T-cell (primary cell): ENCODE measurements at places on chromosomes 6 and 20.
A peak's percentile ranks its signal among the peaks of the same experiment; 100 is the strongest.

DNA sequence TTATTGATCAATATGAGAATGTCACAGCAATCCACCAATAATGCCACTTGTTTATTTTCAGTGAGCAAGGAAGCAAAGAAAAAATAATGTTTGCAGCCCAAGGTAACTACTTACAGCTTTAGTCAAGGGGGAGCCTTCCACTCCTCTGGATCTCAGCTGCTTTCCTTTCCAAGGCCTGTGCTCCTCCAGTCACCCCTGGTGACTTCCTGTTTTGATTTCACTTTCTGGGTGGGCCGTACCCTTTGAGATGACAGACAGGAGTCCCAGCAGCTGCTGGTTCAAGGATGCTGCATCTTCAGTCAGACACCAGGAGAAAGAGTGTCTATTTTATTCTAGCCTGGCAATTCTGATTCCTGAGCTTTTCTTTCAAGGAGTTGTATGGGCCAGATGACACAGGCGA, 5.6 kb upstream of the VNN2 start:
- DNase-seq = peak; percentile 43

DNA sequence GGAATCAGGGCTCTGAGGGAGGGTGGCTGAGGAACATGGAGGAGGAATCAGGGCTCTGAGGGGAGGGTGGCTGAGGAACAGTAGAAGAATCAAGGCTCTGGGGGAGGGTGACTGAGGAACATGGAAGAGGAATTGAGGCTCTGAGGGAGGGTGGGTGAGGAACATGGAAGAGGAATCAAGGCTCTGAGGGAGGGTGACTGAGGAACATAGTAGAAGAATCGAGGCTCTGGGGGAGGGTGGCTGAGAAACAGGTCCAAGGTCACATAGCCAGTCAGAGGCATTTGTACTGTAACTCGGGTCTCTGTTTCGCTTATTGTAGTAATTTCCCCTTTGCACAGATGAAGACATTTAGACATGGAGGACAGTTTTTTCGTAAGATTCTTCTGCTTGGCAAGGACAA, 164.8 kb downstream of the SOBP start:
- DNase-seq = no peak

DNA sequence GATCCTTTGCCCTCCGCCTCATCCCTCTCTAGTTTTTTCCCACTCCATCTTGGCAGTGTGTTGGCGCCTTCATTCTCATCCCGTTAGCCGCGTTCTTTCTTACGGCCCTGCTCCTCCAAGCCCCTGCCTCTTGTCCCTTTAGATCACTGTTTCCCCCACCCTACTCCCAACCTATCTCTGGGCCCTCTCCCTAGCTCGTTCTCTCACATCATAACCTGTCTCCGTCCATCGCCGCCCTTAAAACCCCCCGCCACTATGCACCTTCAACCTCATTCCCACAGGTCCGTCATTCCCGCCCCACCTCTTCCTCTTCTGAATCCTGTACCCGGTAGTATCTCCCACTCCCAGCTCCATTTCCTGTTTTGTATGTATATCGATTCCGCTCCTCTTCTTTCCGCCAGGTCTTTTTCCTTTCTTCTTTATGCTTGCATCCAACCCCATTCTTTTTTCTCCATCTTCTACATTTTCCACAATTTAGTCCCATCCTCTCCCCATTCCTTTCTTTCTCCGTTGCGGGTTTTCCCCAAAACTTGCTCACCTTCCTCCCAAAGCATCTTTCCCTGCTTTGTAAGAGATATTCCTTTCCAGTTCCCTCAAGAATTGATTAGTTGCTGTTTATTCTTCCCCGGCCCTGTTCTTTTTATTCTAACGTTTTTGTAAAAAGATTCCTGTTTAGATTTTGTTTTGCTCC, 671 bp downstream of the EFHC1 start:
- no peak for DNase-seq

- DNase-seq = no peak
These were observed 304.1 kb downstream of the TAF4 start for GRCh38 chr20:61761453-61762166.

GRCh38 chr6:139766796-139767195, 392.3 kb upstream of the CITED2 start:
- no peak for DNase-seq

DNA sequence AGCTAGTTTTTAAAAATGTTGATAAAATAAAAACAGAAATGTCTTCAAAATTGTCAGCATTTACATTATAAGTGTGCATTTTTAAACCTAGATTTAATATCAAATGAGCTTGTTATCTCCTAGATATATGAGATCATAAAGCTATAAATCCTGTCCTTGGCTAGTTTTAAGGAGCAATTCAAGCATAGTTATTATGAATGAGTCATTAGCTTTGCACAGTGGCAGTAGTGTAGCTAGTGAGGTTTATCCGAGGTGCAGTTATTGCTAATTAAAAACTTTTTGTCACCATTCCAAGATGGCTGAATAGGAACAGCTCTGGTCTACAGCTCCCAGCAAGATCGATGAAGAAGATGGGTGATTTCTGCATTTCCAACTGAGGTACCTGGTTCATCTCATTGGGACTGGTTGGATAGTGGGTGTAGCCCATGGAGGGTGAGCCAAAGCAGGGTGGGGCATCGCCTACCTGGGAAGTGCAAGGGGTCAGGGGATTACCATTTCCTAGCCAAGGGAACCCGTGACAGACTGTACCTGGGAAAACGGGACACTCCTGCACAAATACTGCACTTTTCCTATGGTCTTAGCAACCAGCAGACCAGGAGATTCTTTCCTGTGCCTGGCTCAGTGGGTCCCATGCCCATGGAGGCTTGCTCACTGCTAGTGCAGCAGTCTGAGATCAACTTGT, 108.8 kb upstream of the SYNCRIP start:
- DNase-seq = no peak

- no peak for DNase-seq
These were observed 266.0 kb downstream of the ALDH8A1 start for GRCh38 chr6:134683783-134684422.

DNA sequence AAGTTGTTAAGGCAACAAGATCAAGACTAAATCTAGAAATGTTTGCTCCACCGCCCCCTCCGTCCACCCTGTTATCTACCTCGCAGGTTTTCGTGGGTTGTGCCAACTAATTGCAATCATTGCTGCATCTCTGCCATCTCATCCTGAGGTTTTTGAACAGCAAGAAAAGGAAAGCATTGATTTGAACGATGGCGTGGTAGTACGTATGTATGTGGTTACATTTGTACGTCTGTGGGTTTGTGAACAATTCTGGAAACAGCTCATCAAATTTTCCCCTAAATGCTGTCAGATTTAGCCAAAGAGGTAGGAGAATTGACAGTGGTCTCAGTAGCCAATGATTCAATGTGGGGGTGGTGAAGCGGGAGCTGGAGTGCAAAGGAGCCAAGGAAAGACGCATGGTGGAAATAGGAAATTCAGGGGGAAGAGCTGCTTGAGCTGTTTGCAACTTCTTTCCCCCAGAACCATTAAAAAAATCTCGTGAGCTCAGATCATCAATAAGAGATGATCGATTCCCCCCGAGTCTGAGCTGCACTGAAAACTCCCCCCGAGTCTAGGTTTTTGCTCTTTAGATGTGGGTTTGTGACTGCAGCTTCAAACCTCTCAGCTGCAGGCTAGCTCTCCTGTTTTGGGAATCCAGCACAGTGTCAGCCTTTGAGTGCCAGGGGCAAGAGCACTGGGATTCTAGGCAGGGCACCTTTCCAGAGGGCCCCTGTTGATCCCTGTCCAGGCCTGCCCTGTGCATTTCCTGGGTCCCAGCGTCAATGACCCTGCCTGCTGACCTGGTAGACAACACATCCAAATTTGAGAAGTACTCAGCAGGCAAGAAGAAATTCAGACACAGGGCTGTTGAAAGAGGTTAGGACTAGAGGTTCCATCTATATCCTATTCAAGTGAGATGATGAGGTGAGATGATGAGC, 72.6 kb upstream of the LY86 start:
- DNase-seq = peak; percentile 69

DNA sequence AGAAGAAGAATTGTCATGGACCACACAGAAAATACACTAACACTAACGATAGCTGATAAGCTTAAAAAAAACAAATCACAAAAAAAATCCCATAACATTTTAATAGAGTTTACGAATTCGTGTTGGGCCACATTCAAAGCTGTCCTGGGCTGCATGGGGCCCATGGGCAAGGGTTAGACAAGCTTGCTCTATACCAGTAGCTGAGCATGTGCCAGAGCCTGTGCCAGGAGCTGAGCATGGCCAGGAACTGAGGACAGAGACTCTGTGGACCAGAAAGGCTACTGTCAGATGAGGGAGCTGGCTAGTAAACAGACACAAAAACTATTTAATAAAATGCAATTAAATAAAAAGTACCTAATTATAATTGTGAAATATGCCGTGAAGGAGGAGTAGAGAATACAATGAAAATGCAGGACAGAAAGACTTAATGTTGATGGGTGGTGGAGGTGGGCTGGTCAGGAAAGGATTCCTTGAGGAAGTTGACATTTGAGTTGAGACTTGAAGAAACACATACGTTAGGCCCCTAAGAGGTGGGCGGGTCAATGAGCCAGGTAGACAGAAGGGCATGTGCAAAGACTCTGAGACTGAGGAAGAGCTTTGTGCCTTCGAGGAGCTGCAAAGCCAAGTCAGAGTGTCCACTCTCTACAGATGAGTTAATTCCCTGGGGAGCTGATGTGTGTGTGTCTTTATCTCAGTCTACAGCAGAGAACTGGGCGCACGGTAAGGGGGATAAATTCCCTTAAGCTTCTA, 66.1 kb downstream of the JPH2 start:
- DNase-seq = no peak

DNA sequence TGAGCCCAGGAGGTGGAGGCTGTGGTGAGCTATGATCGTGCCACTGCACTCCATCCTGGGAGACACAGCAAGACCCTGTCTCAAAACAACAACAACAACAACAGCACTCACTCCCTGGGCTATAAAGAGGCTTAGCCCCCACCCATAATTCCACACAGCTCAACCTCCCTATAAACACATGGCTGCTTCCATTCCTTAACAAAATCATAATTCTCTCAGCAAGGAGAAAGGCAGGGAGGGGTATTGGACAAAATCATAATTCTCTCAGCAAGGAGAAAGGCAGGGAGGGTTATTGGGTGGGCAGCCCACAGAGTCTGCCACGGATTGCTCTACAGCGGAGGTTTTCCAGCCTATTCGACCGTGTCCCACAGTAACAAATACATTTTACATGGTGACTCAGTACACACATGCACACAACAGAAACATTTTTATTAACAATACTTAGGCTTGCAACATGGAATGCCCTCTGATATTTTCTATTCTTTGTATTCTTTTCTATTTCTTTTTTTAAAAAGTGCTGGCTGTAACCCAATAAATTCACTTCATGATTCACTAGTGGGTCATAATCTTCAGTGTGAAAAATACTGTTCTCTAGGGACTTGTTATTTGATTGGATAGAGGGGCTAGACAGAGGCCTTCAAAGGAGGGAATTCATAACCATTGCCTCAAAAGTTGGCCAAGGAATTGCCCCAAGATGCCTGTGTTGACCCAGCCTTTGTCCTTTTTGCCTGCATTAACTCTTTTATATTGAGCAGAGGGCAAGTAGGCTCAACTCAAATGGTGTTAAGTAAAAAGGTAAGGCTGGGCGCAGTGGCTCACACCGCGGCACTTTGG, 50.6 kb upstream of the ZMYND8 start:
- DNase-seq = no peak

- DNase-seq = no peak
These were observed 4.4 kb upstream of the PLCB1 start for GRCh38 chr20:8127553-8128255.

DNA sequence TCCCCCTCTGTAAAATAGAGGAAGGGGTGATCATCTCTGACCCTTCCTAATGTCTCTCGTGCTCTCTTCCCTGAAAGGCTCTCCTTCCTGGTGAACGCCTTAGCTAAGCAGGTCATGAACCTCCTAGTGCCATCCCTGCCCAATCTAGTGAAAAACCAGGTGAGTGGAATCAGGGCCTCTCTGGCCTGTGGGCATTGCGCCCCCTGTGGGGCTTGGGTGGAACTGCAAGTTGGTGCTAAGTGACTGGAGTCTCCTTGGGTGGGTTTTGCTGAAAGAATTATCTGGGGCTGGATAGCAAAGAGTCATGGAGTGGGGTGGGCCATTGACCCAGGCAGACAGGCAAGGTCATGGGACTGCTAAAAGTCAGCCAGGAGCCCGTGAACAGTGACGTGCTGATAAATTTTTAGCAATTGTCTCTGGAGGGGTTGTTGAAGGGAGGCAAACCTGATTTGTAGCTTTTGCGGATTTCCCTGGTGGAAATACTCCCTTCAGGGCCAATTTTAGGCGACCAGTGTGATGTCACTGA, 8.9 kb downstream of the BPIFB1 start:
- DNase-seq = peak; percentile 34

GRCh38 chr20:53980031-53980465, 90.3 kb downstream of the BCAS1 start:
- no peak for DNase-seq

DNA sequence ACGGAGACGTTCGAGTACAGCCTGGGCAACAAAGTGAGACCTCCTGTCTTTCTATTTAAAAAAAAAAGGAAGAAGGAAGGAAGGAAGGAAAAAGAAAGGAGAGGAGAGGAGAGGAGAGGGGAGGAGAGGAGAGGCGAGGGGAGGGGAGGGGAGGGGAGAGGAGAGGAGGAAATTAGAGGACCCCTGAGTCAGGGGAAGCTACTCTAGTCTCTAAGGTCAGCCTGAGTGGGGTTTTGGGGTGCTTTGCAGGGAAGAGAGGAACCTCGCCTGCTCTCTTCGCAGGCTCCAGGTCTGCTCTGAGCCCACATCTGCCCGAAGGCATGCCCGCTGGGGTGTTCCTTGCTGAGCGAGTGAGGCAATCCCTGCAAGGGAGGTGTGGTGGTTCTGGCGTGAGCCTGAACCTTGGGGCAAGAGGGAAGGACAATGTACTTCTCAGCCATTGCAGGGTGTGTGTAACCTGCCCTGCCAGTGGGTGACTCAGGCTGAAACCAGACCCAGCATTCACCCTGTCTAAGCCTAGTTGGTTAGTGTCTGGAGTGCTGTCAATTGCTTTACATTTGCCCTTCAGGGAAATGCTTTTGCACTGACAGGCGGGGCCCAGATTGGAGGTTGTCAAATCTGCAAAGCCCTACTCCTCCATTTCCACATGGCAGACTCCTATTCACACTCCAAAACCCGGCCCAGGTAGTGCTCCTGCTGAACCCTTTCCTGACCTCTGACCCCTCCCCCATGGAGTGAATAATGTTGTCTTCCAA, 15.3 kb upstream of the MMP9 start:
- DNase-seq = no peak

DNA sequence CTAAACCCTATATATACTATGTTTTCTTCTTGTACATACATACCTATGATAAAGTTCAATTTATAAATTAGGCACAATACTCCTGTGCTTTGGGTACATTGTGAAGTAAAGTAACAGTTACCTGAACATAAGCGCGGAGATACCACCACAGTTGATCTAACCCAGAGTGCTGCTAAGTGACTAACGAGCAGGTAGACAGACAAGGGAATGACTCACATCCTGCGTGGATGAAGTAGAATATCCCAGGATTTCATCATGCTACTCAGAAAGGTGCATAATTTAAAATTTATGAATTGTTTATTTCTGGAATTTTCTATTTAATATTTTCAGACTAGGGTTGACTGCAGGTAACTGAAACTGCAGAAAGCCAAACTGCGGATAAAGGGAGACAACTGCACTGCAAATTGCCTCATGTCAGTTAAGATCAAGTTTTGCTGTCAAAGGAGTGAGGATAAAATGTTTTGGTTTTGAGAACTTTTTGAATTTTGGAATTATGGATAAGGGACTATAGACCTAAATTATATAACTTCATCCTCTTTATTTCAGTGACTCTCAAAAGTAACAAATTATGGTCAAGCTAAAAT, 14.4 kb downstream of the MKKS start:
- no peak for DNase-seq
